Activated effector memory CD4-positive, alpha-beta T cell treated with anti-CD3 and anti-CD28 coated beads, Interleukin-2, amount 50 U/mL, for 16 hours (primary cell): ENCODE measurements at places on chromosomes 13 and 19.

GRCh38 chr19:33054623-33055022 lies 10.1 kb downstream of the RHPN2 start:
- DNase-seq, result no peak

DNA sequence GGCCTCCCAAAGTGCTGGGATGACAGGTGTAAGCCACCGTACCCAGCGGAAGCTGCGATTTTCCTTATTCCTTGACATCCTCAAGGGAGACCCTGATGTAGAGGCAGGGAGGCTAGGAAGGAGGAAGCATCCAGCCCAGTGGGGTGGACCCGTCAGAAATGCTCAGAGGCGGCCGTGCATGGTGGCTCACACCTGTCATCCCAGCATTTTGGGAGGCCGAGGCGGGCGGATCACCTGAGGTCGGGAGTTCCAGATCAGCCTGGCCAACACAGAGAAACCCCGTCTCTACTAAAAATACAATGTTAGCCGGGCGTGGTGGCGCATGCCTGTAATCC lies 11.6 kb downstream of the GZMM start:
- no peak for DNase-seq

- no peak for DNase-seq
Observed at GRCh38 chr19:5293612-5294378, 46.8 kb downstream of the PTPRS start.

- DNase-seq, result no peak
Observed at GRCh38 chr13:51619614-51620013, 35.4 kb downstream of the WDFY2 start.

GRCh38 chr13:28376604-28377003 lies 118.3 kb downstream of the FLT1 start:
- no peak for DNase-seq

- peak; percentile 86 for DNase-seq
Observed at GRCh38 chr19:6060600-6061375, 49.5 kb downstream of the RFX2 start.

DNA sequence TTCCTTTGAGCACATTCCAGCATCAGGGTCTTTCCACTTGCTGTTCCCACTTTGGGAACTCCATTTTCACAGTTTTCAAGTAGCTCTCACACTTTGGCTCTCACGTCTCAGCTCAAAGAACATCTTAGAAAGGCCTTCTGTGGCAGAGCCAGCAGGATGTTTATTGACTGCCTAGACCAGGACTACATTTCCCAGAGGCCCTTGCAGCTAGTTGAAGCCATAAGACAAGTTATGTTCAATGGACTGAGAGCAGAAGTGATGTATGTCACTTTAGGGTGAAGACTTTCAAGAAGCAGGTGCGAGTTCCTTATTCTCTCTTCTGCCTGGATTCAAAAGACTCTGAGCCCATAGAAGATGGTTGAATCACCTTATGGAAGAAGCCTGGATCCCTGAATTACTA lies 4.3 kb upstream of the HAUS5 start:
- no peak for DNase-seq

DNA sequence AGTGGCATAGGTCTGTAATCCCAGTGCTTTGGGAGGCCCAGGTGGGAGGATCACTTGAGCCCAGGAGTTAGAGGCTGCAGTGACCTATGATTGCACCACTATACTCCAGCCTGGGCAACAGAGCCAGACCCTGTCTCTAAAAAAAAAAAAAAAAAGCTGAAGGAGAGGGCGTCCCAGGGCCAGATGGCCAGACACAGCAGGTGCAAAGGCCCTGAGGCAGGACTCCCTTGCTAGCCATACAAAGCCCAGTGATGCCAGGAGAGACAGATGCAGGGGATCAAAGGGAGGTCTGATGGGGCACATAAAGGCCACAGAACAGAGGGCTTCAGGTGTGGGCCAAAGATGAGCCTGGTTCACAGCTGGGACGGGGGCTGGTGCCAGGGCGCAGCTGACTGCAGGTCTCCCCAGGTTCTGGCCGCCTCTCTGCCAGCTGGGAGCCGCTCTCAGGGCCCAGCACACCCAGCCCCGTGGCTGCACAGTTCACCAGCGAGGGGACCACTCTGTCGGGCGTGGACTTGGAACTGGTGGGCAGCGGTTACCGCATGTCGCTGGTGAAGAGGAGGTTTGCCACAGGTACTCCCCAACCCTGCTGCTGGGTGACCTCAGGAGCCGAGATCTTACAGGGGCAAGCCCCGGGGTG lies 7.5 kb upstream of the B3GNT3 start:
- DNase-seq, result no peak

DNA sequence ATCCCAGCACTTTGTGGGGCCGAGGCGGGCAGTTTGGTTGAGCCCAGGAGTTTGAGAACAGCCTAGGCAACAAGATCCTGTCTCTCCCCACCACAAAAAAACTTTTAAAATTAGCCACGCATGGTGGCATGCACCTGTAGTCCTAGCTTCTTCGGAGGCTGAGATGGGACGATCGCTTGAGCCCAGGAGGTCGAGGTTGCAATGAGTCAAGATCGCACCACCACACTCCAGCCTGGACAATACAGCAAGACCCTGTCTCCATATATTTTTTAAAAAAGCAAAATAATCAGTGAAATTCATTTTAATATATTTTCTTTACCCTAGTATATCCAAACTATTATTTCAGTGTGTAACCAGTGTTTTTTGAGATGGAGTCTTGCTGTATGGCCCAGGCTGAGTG lies 8.2 kb downstream of the AP2A1 start:
- DNase-seq, result no peak

- no peak for DNase-seq
Observed at GRCh38 chr13:29654384-29654783, 58.9 kb upstream of the SLC7A1 start.

DNA sequence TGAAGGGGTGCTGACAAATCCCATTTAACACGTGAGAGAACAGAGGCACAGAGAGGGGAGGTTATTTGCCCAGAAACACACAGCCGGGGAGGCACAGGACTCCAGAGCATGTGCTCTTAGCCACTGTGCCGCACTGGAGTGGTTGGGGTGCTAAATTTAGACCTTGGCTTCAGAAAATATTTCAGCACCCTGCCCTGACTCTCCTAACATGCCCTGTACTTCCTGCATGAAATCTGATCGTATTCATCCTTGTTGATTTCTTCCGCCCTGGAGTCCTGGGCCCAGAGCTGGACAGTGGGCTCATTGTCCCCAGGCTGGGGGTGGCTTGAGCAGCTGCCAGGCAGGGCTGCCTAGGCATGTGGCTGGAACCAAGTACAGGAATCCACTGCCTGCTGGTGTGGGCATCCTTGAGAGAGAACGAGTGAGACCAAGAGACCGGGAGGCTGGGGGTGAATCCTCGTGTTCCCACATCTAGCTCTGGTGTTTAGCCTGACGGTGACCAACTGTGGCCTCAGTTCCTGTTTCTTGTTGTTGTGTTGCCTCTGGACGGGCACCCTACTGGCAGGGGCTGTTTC lies 5.3 kb downstream of the SLC27A1 start:
- no peak for DNase-seq

- DNase-seq, result no peak
Observed at GRCh38 chr13:46621133-46621532, 68.2 kb downstream of the LRCH1 start.

DNA sequence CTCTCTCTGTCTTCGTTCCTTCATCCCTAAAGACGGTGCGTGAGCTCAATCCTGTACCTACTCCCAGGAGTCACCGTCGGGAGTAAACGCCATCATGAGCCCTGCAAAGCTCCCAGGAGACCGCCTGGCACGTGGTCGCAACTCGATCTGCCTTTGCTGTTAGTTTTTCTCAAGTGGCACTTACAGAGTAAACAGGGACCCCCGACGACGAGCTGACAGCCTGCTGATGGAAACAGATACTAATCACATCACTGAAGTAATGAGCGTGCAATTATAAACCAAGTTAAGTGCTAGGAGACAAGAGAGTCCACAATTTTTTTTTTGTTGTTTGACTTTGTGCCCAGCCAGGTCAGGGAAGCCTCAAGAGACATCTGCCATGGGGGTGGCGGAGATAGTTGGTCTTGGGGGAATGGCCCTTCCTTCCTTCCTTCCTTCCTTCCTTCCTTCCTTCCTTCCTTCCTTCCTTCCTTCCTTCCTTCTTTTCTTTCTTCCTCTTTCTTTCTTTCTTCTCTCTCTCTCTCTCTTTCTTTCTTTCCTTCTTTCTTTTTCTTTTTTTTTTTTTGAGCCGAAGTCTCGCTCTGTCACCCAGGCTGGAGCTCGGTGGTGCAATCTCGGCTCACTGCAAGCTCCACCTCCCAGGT lies 23.6 kb downstream of the CACNG6 start:
- DNase-seq, result no peak

GRCh38 chr13:51955816-51956603 lies 55.2 kb downstream of the ATP7B start:
- no peak for DNase-seq

DNA sequence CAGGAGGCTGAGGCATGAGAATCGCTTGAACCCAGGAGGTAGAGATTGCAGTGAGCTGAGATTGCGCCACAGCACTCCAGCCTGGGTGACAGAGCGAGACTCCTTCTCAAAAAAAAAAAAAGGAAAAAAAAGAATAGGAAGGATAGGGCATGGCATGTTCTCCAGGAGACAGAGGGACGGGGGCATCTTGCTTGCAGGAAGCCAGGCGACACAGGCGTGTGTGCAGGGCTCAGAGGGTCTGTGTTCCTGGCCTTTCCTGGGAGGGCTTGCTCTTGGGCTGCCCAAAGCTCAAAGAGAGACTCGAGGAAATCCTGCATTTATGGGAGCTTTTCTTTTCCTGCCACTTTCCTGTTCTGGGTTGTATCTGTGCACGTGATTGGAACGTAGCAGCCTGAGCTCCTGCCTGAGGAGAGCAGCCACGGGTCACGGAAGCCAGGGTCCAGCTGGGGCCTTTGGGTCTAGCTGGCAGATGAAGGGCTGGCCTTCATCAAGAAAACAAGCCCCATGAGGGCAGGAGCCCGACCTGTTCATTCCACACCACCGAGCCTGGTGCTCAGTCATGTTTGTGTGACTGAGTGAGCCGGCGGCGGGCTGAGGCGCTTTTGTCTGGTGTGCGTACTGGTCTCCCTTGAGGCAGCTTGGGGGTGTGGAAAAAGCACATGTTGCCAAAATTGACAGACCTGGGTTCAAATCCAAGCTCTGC lies 44.5 kb downstream of the CAPN12 start:
- no peak for DNase-seq

GRCh38 chr13:76939215-76939614 lies 9.1 kb upstream of the ACOD1 start:
- DNase-seq, result no peak

GRCh38 chr13:43543331-43543730 lies 243.4 kb downstream of the ENOX1 start:
- DNase-seq, result no peak

DNA sequence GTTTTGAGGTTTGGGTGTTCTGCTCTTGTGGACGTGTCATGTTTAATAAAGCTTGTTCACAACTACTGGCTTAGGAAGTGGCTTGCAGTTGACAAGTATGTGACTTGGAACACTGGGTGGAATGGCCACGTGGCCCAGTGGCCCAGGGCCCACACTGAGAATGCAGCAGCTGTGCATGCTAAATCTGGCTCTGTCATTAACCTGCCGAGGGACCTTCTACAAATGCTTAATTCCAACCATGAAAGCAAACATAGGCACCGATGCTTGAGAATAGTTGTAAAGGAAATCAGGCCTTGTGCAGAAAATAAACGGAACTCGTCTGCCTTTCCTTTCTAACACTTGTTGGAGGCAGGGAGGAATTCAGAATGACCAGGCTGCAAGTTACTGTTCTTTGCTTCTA lies 11.6 kb upstream of the CLDN10 start:
- no peak for DNase-seq

- DNase-seq, result no peak
Observed at GRCh38 chr13:24500977-24501376, 11.6 kb downstream of the PARP4 start.

DNA sequence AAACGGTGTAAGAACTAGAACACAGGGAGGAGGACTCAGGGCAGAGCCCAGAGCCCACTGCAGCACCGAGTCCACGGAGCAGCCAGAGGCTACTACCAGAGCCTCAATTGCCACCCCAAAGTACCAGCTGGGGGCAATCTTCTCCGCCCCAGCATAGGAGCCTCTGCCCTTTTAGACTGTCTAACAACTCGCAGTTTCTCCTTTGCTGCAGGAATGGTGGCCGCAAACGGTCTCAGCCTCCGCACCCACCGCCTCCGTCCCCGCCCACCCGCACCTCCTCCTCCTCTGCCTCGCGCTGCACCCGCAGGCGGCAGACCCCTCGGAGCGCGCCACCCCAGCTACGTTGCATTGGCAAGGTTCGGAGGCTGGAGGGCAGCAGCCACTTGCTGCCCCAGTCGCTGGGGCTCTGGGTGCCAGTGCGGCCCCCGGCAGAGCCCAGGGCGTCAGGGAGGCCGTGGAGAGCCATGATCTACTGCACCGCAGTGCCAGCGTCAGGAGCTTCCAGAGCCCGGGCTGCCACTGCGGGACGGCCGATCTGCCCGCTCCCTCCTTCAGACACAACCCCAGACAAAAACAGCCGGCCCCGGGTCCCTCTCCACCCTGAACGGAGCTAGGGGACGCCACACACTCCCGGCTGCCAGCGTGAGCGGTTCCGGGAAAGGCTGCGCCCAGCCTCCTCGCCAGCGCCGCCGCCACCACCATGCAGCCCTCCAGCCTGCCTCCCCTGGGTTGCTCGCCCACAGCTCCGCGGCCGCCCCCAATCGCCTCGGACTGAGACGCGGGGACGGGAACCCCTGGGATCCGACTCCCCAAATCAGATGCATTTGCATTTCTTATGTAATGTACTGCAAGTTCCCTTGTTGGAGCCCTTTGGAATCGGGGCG lies 1.8 kb downstream of the FGF14 start:
- DNase-seq, result peak; percentile 64

GRCh38 chr13:26914624-26915023 lies 154.0 kb upstream of the GPR12 start:
- peak; percentile 50 for DNase-seq

DNA sequence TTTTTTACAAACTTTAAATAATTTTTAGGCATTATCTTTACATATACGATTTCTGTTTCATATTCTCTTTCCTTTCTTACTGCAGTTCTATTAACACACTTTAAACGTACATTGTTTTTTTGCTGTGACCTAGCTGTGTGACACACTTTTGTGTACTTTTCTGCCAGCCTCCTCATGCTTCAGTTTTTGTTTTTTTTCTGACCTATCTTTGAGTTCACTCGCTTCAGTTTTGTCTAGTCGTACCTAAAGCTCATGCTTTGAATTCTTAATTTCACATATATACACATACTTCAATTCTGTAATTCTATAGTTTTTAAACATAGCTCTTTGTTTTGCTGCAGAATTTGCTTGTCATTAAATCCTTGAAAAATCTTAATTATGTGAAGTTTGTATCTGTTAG lies 150.4 kb downstream of the PDS5B start:
- no peak for DNase-seq
